ENCODE measurements at places on chromosomes 13 and 19.

DNA sequence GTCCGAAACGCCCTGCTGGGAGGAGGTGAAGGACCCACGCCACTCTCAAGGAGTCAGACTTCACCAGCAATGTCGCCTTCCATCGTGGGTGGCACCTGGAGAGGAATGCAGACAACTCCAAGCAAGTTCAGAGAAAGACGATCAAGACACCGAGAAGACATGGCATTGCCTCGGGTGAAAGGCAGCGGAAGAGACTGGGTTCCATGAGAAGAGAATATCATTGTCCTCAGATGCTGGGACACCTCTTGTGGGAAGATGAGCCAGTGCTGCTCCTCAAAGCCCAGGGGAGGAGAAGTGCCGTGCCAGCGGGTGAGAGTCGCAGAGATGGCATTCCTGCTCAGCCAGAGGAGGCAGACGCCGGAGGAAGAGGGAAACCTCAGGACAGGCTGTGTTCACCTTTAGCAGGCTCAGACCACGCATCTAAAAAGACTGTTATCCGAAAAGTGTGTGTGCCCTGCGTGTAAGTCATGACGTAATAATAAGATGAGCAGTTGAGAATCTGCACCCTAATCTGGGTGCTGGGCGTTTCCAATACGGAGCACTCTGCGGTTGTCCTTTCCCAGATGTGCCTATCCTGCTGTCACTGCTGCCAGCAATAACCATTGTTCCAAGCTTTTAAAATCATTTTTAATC, 144.6 kb upstream of the SPACA7 start:
- DNase-seq, result no peak

DNA sequence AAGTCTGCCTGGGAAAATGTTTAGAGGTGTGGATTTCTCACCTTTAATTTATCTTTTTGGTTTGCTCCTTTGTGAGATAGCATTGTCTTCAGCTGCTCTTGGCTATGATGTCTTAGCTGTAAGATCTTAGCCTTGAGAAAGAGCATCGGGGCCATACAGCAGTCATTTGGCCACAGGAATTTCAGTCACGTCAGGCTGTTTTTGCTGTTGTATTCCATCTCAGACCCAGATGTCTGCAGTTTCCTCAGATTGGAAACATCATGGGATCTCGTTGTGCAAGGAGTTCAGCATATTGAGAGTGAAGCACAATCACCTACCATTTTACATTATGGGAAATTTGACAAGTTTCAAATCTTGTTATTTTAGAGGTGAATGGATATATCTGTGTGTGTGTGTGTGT, 89.3 kb upstream of the C1QTNF9B start:
- DNase-seq, result no peak

DNA sequence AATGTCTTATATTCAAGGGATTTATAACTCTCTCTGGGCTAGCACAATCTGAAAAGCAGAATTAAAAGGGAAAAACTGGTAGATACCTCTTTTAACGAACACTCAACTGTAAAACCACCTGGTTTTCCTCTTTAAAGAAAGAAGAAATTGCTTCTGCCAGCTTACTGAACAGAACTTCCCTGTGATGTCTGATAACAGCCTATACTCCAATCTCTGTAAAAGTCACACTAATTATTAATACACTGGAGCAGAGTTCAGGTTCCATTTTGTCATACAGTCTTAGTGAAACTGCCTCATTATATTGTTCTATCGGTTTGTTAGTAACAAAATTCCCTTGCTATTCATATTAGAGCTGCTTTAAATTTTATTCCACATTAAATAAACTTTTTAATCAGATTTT, 251.0 kb upstream of the STARD13 start:
- DNase-seq, result no peak

GRCh38 chr19:1756264-1756663, 3.0 kb downstream of the ONECUT3 start:
- no peak for DNase-seq

- DNase-seq, result no peak
Observed at GRCh38 chr19:48252609-48253008, 3.1 kb downstream of the CARD8 start.

DNA sequence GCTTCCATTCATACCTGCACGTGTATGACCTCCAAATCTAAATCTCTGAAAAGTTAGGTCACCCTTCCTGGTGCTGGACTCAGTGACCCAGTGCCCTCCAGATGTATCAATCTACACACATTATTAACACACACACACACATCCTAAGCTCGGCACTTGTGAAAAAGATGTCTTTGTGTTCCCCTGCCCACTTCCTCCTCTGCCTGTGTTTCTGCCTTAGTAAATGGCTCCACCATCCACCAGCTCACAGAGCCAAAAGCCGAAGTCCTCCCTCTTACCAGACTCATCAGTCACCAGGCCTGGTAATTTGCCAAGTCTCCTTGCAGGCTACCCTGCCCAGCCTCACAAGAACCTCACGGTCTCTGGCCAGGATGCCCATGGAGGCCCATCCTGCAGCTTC, 131.5 kb downstream of the SHISA2 start:
- no peak for DNase-seq

DNA sequence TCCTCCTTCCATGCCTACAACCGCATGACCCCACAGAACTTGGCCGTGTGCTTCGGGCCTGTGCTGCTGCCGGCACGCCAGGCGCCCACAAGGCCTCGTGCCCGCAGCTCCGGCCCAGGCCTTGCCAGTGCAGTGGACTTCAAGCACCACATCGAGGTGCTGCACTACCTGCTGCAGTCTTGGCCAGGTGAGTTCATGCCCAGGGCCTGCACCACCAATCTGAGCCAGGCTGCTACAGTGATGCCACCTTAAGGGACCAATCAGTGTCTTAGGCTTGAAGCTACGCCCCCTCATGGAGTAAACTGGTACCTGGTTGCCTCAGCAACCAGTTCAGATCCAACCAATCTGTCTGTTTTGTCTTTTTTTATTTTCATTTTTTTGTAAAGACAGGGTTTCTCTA, 5.2 kb downstream of the SYDE1 start:
- no peak for DNase-seq

GRCh38 chr13:21385710-21386109, 73.4 kb downstream of the ZDHHC20 start:
- DNase-seq, result no peak

DNA sequence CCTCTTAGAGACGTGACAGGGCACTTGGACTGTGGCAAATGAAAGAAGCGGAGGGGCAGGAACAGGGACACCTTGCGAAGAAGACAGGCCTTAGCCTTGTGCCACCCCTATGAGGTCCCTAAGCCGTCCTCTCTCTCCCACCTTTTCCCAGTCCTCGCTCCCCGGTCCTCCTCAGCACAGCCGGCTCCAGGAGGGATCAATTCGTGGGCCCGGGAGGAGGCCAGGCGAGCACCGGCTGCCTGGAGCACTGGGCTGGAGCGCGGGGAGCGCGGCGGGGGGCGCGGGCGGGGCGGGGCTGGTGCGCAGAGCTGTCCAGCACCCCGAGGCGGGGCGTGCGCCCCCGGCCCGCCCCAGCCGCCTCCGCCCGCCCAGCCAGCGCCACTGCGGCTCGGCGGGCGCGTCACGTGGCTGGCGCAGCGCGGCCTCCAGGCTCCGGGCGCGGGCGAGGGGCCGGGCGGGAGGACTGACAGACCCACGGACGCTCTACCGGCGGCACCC, at the start of gene LRP3:
TSS of gene LRP3 (plus strand) at position 466 of the 498 bp plus-strand sequence. CDS start 456 bp downstream, outside the sequence.
- DNase-seq, result peak; percentile 44

- DNase-seq, result no peak
Observed at GRCh38 chr13:65032825-65033224, 2197.3 kb downstream of the PCDH9 start.

- no peak for DNase-seq
Observed at GRCh38 chr13:103859952-103860351, 793.7 kb upstream of the SLC10A2 start.

DNA sequence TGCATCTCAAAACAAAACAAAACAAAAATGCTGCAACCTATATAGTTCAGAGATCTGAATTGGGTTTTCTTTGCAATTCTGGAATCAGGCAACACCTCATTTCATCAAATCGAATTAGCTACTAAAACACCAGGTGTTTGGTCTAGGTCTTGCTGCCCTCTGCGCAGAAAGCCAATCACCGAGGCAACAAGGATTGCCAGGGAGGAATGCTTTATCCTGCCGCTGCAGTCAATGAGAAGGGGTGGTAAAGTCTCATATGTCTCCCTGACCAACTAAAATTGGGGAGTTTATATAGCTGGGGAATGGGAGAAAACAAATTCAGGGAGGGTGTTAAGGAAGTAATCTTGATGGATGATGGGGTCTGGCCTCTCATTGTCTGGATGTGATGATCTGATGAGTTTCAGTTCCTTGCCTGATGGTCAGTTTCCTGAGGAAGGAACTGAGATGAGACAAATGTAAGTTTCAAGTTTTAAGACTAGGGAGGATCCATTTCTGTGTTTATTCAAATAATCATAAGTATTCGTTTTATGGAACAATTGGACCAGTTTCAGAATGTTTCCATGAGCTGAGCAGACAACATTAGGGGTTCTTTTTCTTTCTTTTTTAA, 5.0 kb upstream of the YJU2 start:
- no peak for DNase-seq

DNA sequence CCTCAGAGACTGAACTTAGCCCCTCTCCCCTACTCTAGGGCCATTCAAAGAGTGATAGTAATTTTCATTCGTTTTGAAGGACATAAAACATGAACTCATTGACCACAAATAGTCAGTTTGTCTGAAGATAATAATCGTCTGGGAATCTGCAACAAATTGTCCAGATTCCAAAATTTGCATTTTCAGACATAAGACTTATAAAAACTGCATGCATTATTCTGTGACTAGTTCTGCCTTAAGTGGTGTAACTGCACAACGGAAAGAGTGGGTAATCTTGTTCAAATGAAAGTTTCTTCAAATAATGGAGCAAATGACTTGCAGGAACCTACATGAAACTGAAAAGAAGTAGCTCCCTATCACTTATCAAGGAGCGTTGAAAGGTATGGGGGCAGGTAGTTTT, 8.4 kb downstream of the CSNK1A1L start:
- DNase-seq, result no peak
